Left ventricle myocardium inferior (tissue), 1 donor: ENCODE measurements at places on chromosomes 12 and 14. TPM values are rescaled to one million over a fixed set of nuclear protein-coding genes. Genes with fewer than 3 reads are reported as not detected.

DNA sequence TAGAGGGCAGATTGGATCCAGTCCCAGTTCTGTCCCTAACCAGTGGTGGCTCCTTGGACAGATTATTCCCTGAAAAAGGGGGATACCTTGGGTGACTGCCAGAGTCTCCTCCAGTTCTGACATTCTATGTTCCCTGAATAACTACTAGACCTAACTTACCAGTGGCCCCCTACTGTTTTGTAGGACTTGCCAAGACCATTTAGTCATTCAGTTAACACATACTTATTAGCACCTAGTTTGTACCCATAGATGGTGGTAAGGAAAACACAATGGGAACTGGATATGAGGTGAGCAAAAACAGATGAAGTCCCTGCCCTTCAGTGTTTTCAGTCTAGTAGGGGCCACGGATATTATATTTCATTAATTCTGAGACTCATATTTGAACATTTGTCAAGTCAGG, 3.5 kb downstream of the PRPF40B start:
- DNase-seq = no peak

Gene SLC48A1
- 25.3 TPM for total RNA-seq

GRCh38 chr12:111418594-111418880, 12.8 kb downstream of the SH2B3 start:
- no peak for DNase-seq

GRCh38 chr14:98182393-98183055, 1089.5 kb downstream of the BCL11B start:
- no peak for DNase-seq

GRCh38 chr12:10165421-10165820, 6.5 kb downstream of the OLR1 start:
- DNase-seq = no peak
